ENCODE measurements at places on chromosomes 16 and 17.

DNA sequence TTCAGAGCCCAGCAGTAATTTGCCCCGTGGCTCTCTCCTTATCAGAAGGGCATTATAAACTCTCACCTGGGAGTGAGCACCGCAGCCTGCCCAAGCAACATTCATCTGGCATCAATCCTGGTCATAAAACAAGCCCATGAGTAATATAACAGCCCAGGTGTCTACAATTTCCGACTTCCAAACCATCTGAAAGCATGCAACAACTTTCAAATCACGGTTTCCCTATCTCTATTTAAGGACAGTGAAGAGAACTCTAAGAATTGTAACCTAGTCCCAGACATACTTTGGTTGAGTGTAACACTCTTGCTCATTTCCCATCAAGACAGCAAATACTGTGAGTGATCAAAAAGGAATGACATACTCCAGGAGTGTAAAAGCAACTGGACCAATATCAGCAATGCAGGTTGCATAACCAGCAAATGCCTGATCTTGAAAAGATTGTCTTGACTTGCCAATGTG lies 487.4 kb upstream of the SOX9 start:
- no peak for DNase-seq

GRCh38 chr17:41163828-41164227 lies 3.3 kb upstream of the KRTAP4-4 start:
- DNase-seq, result no peak

- peak; percentile 3 for DNase-seq
Measured at GRCh38 chr16:525520-526180, 1.9 kb upstream of the CAPN15 start.

DNA sequence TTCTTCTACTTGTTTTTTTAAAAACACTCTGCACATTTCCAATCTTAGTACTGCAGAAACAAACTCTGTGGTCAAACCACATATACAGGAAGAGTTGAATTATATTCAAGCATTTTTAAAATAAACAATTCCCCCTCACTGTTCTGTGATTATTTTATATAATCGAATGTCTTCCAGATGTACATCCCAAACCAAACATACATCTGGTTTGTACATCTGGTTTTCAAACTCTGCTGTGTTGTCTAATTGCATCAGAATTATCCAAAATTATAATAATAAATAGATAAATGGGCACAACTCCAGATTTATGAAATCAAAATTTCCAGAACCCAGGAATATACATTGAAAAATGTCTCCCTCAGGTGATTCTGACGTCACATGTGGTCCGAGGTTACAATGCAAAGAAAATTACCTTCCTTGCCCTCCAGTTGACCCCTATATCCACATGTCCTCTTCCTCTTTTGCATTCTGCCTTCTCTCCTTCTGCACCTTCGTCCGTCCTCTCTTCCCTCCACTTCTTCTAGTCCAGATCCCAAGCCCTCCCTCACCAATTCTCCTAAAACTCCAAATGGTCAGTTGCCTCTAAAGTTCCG lies 13.3 kb upstream of the CCDC144A start:
- no peak for DNase-seq

DNA sequence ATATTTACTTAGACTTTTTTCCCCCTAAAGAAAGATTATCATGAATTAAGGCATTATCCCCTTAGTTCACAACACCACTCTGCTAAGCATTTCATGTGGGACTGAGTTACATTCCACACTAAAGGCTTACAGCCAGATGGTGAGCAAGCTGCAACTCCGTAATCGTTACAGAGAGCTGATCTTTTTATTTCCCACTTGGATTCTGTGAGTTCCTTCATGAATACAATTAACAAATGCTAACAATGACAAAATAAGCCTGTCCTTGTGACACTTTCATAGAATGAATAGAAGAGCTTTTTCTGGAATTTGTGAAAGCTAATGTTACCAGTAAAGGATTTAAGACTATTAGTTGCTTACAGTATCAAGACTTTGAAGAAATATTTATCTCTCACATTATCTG lies 8.7 kb downstream of the OGFOD1 start:
- no peak for DNase-seq

DNA sequence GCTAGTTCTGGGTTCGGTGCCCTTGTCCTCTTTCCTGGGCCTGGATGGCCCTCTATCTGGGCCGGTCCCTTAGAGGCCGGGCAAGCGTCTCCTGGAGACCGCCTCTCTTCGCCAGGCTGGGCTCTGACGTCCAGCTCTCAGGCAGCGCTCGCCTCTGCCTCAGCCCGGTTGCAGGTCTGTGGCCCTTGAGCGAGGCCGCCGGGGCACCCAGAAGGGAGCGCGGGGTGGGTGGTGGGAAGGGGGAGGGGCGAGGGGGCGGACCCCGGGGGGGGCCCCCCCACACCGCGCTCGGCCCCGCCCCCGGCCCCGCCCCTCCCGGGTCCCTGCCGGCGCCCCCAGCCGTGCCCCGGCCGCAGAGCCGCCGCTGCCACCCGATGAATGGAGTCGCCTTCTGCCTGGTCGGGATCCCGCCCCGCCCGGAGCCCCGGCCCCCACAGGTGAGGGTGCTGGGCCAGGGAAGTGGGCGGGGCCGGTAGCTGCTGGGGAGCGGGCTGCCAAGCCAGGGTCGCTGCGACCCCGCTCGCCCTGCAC lies at the start of gene ARHGAP23:
Gene ARHGAP23 (plus strand): TSS at position 353 of the 531 bp plus-strand sequence. CDS start 22 bp downstream, at position 375.
- DNase-seq, result peak; percentile 17

GRCh38 chr16:66228792-66229191 lies 137.7 kb upstream of the CDH5 start:
- DNase-seq, result no peak

DNA sequence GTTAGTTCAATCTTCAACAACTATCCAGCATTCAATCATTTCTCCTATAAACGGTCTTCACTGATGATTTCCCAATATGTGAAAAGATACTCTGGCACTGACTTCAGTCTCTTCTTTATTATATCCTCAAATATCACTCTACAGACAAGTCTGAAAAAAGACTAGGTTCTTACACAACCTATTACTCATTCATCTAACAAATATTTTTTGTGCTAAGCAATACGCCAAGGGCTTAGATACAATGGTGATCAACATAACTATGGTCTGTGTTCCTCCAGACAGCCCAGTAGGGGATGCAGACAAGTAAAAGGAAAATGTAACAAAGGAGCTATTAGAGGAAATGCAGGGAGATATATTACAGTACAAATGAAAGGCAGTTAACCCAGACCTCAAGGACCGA lies 63.9 kb downstream of the MYO1D start:
- DNase-seq, result no peak

- no peak for DNase-seq
Measured at GRCh38 chr17:51618476-51618875, 358.1 kb downstream of the UTP18 start.

GRCh38 chr16:71807905-71808592 lies 585 bp downstream of the AP1G1 start:
- DNase-seq, result no peak

DNA sequence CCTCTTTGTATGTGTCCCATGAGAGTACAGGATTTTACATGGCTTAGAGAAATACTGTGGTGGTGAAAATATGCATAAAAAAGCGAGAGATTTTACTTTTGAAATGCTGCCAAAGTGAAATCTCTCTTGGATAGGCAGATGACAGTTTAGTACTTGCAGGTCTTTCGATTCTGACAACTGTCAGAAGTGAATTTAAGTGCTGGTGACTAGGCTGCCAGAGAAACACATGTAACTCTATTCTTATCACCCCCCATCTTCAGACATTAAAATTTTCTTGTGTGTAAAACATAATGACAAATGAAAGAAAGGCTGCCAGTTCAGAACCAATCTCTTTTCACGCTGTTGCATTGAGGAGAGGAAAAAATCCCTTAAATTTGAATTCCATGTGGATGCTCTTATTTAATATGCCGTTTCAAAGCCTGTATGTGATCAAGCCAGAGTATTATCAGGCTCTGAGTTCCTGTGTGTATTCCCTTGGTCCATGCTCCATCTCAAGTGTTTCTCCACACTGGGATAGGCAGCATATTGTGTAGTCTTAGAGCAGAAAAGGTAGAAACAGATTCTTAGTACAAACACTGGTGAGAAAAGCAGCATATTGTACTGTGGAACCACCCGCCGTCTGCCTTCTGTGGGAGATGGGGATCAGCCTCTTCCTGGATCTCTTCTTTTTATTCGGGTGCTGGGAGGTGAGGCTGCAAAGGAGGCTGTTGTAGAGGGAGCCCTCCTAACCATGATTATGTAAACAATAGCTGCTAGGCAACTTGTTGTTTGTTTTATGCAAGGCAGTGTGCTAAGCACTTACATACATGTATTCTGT lies 291.3 kb downstream of the WWOX start:
- no peak for DNase-seq

DNA sequence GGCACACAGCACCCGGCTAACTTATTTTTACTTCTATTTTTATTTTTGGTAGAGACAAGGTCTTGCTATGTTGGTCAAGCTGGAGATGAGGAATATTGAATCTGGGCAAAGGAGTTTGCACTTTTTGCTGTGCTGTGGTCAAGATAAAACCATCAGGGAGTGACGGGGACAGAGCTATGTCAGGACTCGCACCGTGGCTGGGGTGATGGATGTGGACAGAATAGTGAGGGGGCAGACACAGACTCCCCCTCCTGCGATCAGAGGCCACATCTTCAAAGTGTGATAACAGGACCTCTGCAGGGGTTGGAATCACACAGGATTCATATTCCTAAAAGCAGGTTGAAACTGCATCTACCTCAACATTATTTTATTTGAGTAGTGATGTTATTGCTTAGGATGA lies 25.6 kb downstream of the IL21R start:
- DNase-seq, result no peak

DNA sequence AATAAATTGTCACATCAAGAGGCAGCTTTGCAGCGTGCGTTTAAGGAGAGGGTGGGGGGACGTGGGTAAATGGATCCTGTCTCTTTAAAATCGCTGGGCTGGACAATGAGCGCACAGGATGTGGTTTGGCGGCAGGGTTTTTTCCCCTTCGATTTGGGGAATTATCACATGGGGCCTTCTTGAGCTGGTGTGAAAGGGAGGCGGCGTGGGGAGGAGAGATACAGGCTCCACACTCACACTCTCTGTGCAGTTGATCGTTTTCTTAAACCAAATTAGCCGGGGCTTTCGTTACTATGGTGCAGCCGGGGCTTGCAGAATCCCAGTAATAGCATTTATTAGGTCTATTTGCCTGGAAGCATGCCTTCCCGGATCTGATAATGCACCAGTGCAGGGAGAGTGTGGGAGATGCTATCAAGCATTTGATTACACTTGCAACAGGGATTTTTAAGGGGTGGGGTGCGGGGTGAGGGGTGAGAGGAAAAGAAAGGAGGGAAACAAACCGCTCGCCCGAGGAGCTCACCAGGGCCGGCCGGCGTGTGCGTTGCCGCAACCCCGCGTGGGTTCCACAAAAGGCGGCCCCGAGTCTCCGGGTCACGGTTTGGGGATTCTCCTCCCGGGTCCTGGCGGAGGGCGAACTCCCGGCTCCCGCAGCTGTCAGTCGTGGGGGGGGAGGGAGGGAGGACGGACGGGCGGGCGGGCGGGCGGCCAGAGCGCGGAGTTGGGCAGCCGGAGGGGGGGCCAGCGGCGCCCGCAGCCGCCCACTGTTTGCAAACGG lies 58.8 kb upstream of the GSE1 start:
- peak; percentile 47 for DNase-seq

DNA sequence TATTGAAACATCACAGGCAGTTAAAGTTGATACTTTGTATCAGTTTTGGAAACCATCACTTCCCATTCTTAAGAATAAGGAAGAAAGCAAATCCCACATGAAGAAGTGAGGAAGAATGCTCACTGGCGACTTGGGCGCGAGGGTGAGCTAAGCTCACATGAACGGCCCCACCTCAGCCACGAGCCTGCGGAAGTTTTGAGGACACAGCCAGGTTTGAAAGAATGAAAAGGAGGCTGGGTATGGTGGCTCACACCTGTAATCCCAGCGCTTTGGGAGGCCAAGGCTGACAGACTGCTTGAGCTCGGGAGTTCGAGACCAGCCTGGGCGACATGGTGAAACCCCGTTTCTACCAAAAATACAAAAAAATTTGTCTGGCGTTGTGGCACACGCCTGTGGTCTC lies 110.3 kb upstream of the CHMP6 start:
- no peak for DNase-seq
